ENCODE measurements at places on chromosomes 16 and 17. TPM values are rescaled to one million over a fixed set of nuclear protein-coding genes. Genes with fewer than 3 reads are reported as not detected.

The VASN gene
- 3.6 TPM for total RNA-seq

The WNK4 gene
- 1.1 TPM for total RNA-seq

The P2RX1 gene
- total RNA-seq: not detected

The KRT40 gene
- total RNA-seq: not detected

The CFAP119 gene
- 6.6 TPM for total RNA-seq

The KRT28 gene
- total RNA-seq: not detected

The TNK1 gene
- 1.3 TPM for total RNA-seq

The GUCY2D gene
- 0.62 TPM for total RNA-seq

The CHRNE gene
- total RNA-seq: not detected

The NDUFAB1 gene
- 157 TPM for total RNA-seq

The NLRC3 gene
- total RNA-seq: not detected

The KLHDC4 gene
- total RNA-seq: 40.1 TPM

The MEOX1 gene
- not detected for total RNA-seq

The KRTAP16-1 gene
- total RNA-seq: not detected

The MT1G gene
- total RNA-seq: not detected

The HOXB8 gene
- 5.9 TPM for total RNA-seq

The EPOP gene
- 10.8 TPM for total RNA-seq

The SULT1A2 gene
- total RNA-seq: not detected

The NPIPA8 gene
- 1.1 TPM for total RNA-seq

The NOXO1 gene
- total RNA-seq: 0.12 TPM

The CLCN7 gene
- total RNA-seq: 73.1 TPM

The MBTD1 gene
- total RNA-seq: 6.5 TPM

The TCAP gene
- 1.0 TPM for total RNA-seq

The CCL22 gene
- 0.05 TPM for total RNA-seq

The KCNJ12 gene
- total RNA-seq: 1.5 TPM

The CSH2 gene
- not detected for total RNA-seq

The HS3ST3B1 gene
- total RNA-seq: 1.9 TPM
